ENCODE measurements at places on chromosomes 4 and X.

- DNase-seq = no peak
Observed at GRCh38 chrX:83916525-83916924, 55.6 kb downstream of the CYLC1 start.

- no peak for DNase-seq
Observed at GRCh38 chr4:15348236-15348635, 79.6 kb upstream of the C1QTNF7 start.

DNA sequence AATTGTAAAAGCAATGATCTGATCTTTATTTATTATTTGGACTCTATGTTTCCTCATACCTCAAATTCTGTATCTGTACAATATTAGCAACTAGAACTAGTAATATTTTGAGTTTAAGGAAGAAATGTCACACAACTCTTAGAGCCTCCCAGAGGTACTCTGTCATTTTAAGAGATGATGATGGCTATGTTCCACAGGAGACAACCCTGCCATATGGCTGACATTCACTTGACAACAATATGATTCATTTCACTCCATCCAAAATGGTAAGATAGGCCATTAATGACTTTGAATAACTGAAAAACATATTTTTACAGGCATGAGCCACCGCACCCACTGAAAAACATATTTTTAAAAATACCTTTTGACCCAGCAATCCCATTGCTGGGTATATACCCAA is 190.3 kb downstream of the MAML3 start:
- DNase-seq = no peak

DNA sequence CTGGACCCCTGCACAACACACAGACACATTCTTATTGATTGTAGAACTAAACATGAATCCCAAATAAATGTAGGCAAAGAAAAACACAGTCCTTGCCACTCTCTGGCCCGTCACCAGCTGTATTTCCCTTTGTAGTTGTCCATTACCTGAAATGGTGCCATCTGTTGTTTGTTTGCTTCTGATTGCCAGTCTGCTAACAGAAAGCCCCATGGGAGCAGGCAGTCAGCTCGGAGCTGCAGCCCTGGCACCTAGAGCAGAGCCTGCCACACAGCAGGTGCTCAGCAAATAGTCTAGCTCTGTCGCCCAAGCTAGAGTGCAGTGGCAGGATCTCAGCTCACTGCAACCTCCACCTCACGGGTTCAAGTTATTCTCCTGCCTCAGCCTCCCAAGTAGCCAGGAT is 28.9 kb downstream of the CPLX1 start:
- no peak for DNase-seq

DNA sequence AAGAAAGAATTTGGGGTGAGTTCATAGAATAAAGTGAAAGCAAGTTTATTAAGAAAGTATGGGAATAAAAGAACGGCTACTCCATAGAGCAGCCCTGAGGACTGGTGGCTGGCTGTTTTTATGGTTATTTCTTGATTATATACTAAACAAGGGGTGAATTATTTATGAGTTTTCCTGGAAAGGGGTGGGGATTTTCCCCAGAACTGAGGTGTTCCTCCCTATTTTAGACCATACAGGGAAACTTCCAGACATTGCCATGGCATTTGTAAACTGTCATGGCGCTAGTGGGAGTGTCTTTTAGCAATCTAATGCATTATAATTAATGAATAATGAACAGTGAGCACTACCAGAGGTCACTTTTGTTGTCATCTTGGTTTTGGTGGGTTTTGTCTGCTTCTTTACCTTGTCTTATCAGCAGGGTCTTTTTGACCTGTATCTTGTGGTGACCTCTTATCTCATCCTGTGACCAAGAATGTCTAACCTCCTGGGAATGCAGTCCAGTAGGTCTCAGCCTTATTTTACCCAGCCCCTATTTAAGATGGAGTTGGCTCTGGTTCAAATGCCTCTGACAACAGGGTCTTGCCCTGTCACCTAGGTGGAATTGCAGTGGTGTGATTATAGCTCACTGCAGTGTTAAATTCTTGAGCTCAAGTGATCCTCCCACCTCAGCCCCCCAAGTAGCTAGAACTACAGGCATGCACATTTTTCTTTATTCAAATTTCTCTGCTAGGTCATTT is 27.1 kb downstream of the RAPGEF2 start:
- DNase-seq = no peak

DNA sequence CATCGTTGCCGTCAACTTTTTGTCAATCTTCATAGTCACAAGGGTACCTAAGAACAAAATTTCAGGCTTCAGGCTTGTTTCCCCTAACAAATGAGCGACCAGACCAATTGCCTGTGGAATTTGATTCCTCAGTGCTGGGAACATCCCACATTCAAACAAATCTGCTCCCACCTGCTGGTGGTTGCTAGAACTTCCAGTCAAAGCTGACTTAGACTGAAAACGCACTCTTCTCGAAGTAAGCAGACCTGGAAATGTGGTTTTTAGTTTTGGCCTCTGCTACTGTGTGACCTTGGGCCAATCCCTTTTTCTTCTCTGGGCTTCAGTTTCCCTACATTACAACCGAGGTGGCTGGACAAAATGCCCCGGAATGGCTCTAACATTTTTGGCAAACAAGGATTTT is 1.8 kb upstream of the GABRQ start:
- DNase-seq = no peak

Data from hypothalamus (tissue), 51 donors.